ENCODE measurements at places on chromosomes 3 and 15.
A peak's percentile ranks its signal among the peaks of the same experiment; 100 is the strongest.

- no peak for DNase-seq
Observed at GRCh38 chr3:118137778-118138177, 896.9 kb downstream of the IGSF11 start.

DNA sequence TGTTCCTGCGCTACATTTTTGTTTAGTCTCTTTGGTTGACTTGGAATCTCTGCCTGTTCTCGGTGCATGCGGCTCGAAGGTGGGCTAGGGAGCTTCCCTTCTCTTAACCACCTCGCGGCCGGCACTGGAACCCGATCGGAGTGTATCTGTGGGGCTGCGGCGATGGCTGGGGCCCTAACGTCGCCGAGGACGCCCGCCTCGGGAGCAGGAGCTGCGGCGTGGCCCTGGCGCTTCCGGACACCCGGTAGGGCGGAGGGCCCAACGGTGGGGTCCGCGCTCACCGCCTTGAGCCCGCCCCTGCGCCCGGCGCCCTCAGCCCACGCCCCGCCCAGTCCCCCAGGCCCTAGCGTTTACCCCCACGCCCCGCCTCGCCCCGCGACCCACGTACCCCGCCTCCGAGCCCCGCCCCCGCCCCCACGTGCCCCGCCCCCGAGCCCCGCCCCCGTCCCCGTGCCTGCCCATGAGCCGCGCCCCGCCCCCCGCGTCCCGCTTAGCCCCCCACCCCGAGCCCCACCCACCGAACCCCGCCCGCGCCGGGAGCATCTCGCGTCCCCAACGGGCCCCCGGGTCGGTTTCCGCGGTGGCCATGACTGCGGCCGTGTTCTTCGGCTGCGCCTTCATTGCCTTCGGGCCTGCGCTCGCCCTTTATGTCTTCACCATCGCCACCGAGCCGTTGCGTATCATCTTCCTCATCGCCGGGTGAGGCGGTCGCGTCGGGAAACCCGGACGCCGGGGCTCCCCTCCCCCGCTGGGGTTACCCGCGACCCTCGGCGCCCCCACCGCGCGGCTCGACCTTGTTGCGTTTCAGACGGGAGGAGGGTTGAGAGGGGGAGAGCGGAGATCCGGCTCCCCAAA is at the start of gene APH1B:
APH1B (plus strand) TSS at position 568 of the 855 bp plus-strand sequence; CDS start at position 587, 19 bp downstream.
- DNase-seq, result peak; percentile 95

- DNase-seq, result peak; percentile 35
Observed at GRCh38 chr15:92845126-92845508, 55.0 kb upstream of the CHD2 start.

DNA sequence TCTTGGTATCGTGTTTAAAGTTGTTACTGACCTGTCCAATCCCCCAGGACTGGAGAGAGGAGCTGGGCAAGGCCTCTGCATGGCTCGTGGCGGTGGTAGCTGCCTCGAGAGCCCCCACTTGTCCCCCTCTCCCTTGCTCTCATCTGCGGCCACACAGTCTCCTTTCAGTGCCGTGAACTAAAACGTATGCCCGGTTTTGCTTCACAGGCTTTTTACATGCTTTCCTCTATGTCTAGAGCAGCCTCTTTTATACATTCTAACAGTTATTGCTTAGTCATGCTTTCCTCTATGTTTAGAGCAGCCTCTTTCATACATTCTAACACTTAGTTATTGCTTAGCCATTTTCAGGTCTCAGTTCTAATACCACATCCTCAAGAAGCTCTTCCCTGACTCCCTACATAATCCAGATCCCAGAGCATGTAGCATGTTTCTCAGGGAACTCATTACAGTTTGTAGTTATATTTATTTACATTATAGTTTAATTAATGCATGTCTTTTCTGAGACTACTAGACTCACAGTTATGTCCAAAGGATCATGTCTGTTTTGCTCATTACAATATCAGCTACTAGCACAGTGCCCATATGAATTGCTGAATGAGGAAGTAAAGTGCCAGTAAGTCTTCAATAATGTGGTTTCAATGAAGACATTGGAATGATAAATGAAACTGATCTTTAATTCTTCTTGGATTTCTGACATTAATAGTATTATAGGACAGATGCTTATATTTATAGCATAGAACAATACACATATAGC is 66.5 kb upstream of the TBL1XR1 start:
- peak; percentile 12 for DNase-seq

GRCh38 chr3:67362686-67363085 is 291.7 kb downstream of the SUCLG2 start:
- DNase-seq, result no peak

DNA sequence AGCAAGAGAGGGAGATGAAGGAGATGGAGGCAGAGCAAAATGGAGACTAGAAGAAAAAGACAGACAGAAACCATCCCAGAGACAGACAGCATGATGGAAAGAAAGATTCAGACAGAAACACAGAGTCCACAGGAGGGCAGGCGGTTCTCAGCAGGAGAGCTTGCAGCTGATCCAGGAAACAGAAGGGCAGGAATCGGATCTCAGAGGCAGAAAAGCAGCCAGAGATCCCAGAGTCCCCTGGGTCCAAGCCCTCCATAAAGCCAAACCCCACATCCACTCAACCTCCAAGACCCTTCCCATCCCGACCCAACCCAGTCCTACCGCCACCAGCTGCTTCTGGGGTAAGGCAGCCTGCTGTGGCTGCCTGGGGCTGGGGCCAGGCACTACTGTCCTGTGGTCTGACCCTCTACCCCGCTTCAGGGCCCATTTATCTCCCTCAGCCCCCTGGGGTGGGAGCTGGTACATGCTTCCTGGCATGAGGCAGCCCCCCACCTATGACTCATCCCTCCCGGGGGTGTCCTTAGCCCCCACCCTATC is at the start of gene UCN2:
UCN2 (minus strand) TSS at position 400 of the 537 bp plus-strand sequence. CDS start 657 bp downstream, outside the sequence.
- DNase-seq, result no peak

- DNase-seq, result peak; percentile 91
Observed at GRCh38 chr3:43001094-43001553, 22.0 kb downstream of the GASK1A start.

GRCh38 chr3:183038221-183038620 is 57.9 kb upstream of the DCUN1D1 start:
- DNase-seq, result no peak

- DNase-seq, result no peak
Observed at GRCh38 chr15:85361323-85361722, 19.1 kb upstream of the AKAP13 start.

- no peak for DNase-seq
Observed at GRCh38 chr3:26100176-26100575, 310.3 kb downstream of the OXSM start.

GRCh38 chr3:56357266-56357665 is 111.0 kb downstream of the ERC2 start:
- DNase-seq, result no peak

DNA sequence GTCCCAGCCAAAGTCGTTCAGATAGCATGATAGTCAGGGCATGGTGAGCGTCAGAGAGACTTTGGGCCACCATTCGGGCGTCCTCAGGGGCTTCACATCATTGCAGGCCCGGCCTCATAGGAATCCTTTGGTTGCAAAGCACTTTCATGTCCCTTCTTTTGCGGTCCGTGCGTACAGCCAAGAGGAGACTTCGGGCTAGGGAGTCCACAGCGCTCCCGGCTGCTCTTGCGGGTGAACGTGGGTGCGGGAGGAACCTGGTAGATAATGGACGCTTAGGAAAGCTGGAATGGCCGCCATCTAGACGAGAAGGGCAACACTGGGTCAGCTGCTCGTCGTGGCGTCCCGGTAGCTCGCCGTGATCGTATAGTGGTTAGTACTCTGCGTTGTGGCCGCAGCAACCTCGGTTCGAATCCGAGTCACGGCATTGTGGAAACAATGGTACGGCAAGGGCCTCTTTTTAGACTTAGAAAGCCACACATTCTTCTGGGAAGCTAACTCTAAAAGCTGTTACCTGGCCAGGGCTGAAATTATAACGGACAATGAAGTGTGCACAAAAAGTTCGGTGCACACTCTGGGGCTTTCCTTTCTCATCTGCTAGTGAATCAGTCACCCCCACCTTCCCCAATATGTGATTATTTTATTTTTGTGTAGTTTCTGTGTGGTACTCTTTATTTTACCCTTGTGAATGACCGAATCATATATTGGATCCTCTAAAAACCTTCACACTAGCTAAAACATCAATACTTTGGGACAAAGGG is 13.2 kb upstream of the SHF start:
- DNase-seq, result peak; percentile 75
